Heart left ventricle (tissue), 16 donors: ENCODE measurements at places on chromosomes 12 and 14. TPM values are rescaled to one million over a fixed set of nuclear protein-coding genes. Genes with fewer than 3 reads are reported as not detected.

Gene COCH
- 0.50 TPM for polyA plus RNA-seq

Gene PGF
- polyA plus RNA-seq, result 9.7 TPM

Gene PMCH
- not detected for polyA plus RNA-seq

Gene RTL1
- polyA plus RNA-seq, result not detected

Gene TAS2R50
- 0.10 TPM for polyA plus RNA-seq

Gene PTPRO
- polyA plus RNA-seq, result 0.27 TPM

Gene SPIC
- polyA plus RNA-seq, result not detected

Gene TRHDE
- 0.01 TPM for polyA plus RNA-seq

Gene RIMKLB
- polyA plus RNA-seq, result 15.4 TPM

Gene A2ML1
- polyA plus RNA-seq, result 0.08 TPM

Gene TAS2R20
- 0.27 TPM for polyA plus RNA-seq

Gene PIANP
- polyA plus RNA-seq, result 0.28 TPM

Gene KRT73
- not detected for polyA plus RNA-seq

Gene OR11H12
- polyA plus RNA-seq, result not detected

Gene STRAP
- polyA plus RNA-seq, result 237 TPM

Gene ZFHX2
- 0.24 TPM for polyA plus RNA-seq

Gene CAPZA3
- not detected for polyA plus RNA-seq

Gene CD163
- polyA plus RNA-seq, result 17.3 TPM

Gene CLEC2D
- polyA plus RNA-seq, result 1.1 TPM

Gene RSRC2
- 34.1 TPM for polyA plus RNA-seq

Gene LHX5
- not detected for polyA plus RNA-seq
